WERI-Rb-1 (cell line): ENCODE measurements at places on chromosomes 13 and 19.
A peak's percentile ranks its signal among the peaks of the same experiment; 100 is the strongest.

DNA sequence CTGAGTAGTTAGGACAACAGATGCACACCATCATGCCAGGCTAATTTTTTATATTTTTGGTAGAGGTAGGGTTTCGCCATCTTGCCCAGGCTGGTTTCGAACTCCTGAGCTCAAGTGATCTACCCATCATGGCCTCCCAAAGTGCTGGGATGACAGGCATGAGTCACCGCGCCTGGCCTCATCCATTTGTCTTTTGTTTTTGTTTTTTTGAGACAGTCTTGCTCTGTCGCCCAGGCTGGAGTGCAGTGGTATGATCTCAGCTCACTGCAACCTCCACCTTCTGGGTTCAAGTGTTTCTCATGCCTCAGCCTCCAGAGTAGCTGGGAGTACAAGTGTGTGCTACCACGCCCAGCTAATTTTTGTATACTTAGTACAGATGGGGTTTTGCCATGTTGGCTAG is 57.0 kb downstream of the DNM2 start:
- DNase-seq: no peak

DNA sequence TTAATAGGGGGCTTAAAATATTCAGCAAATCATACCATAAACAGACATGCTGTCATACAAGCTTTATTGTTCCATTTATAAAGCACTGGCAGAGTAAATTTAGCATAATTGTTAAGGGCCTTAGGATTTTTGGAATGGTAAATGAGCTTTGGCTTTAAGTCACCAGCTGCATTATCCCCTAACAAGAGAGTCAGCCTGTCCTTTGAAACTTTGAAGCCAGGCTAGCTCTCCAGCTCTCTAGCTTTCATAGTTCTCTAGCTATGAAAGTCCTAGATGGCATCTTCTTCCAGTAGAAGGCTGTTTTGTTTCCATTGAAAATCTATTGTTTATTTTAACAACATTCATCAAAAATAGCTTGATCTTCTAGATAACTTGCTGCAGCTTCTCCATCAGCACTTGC is 420.8 kb upstream of the GPC6 start:
- no peak for DNase-seq

- no peak for DNase-seq
These were observed 9.4 kb upstream of the ZNF426 start for GRCh38 chr19:9547870-9548269.

- DNase-seq: no peak
These were observed 37.8 kb downstream of the SKA3 start for GRCh38 chr13:21138561-21138960.

GRCh38 chr13:42875475-42876269 is 94.3 kb downstream of the FAM216B start:
- DNase-seq: no peak

- DNase-seq: no peak
These were observed 12.0 kb downstream of the ELF1 start for GRCh38 chr13:41006978-41007743.

GRCh38 chr19:47179653-47180310 is 49.1 kb downstream of the SAE1 start:
- no peak for DNase-seq

GRCh38 chr13:97100821-97101220 is 106.5 kb upstream of the OXGR1 start:
- no peak for DNase-seq

DNA sequence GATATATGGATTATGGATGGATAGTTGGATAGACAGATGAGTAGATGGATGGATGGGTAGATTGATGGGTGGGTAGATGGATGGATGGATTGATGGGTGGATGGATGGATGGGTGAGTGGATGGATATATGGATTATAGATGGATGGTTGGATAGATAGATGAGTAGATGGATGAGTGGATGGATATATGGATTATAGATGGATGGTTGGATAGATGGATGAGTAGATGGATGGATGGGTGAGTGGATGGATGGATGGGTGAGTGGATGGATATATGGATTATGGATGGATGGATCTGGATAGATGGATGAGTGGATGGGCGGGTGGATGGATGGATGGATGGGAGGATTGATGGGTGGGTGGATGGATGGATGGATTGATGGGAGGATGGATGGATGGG is 36.4 kb upstream of the TNFAIP8L1 start:
- no peak for DNase-seq

DNA sequence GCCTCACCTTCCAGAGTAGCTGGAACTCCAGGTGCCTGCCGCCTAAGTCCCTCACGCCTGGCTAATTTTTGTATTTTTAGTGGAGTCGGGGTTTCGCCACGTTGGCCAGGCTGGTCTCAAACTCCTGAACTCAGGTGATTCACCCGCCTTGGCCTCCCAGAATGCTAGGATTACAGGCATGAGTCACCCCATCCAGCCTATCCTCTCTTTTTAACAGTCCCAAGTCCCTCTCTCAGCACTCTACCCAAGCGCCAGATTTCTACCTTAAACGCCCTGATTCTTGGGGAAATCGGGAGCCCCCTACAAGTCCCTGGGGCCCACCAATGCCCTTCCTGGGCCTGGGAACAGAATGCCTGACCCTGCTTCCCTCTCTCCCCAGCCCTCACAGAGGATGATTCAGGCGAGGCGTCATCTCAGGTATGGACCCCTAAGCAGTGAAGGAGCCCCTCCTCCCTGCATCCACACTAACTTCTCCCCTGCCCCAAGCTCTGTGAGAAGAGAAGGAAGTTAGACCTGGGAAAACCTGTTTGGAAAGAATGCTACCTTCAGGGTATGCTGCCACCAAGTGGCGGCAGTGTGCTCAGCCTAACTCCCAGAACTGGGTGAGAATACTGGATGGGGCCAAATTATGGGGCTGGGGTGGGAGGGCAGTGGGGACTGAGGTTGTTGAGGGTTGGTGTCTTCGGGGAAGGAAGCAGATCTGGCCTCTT is 20.8 kb upstream of the EBI3 start:
- peak; percentile 57 for DNase-seq

DNA sequence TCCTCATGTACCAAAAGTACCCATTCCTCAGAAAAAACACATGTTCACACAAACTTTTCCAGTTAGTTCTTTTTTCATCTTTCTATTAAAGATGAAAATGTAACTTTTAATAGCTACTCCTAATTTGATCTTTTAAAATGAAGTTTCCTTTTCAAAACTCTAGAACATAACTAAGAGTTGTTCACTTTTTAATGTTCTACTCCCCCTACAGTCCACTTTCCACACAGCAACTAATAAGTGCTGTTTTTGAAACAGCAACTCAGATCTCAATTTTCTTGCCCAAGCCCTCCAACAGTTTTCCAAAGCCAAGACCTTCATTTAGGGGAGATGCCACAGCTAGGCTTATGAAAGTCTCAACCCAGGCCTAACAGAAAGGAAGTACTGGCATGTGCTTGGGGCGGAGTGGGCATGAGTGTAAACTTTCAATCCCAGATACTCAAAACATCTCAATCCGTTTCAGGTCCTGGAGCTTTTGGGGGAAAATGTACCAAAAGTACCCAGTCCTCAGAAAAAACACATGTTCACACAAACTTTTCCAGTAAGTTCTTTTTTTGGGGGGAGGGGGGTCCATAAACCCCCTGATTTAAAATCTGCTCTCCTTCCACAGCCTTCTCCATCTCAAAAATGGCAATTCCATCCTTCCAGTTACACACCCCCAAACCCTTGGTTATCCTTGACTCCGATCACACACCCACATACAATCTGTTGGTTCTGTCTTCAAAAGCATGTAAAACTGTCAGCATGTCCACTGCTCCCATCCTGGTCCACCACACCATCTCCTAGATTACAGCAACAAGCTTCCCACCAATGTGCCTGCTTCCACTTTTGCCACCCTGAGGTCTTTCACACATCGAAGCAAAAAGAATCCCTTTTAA is 2.0 kb downstream of the FBL start:
- DNase-seq: no peak

DNA sequence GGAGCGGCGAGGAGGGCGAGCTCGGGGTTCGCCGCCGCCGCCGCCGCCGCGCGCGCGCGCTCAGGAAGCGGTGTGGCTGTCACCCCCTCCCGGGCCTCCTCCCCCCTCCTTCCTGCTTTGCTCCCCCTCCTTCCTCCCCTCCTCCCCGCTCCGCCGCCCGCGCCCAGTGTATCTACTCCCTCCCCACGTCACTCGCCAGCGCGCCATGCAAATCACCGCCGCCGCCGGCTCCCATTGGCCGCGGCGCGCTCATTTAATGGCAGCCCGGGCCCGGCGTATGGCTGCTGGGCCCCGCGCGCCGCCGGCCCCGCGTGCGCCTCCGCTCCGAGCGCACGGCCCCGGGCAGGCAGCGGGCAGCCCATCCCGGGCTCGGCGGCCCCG is 335 bp upstream of the SOX1 start:
- no peak for DNase-seq

DNA sequence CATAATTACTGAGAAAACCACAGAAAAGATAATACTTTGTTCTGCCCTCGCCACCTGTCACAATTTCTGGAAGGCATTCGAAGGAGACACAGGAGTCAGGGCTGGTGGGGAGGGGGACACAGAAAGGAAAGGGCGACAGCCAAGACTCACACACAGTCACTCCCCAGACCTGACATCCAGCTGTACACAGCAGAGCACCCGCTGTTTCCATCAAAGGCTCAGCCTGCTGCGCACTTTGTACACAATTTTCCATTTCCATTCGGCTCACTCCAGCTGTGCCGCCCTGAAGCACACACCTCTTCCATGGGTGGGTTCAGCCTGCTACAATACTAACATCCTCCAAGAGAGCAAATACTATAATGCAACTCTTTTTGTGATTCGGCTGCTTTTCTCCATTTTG is 38.0 kb downstream of the STK24 start:
- DNase-seq: no peak

GRCh38 chr13:22012686-22013085 is 341.8 kb downstream of the FGF9 start:
- DNase-seq: no peak

DNA sequence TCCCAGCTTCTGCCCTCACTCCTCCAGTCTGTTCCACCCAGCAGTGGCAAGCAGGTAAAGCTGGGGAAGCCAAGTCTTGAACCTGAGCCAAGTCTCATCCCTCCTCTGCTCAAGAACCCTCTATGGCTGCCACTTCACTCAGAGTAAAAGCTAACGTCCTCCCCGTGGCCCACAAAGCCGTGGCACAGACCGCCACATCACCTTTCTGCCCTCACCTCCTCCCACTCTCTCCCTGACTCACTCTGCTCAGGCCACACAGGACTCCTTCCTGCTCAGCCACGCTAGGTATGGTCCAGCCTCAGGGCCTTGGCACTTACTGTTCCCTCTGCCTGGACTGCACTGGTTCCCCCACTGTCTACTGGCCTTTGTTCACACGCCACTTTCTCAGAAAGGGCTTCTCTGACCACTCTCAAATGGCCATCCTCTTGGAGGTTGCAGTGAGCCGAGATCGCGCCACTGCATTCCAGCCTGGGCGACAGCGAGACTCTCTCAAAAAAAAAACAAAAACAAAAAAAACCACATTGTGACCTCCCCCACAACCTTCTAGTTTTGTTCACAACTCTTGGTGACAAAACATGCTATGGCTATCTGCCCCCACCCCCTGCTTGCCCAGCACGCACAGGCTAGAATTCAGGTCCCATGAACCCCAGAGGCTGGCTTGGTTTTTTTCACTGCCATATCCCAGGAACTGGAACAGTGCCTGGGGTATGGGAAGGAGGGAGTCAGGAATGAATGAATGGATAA is 15.8 kb downstream of the NDUFB7 start:
- DNase-seq: no peak

DNA sequence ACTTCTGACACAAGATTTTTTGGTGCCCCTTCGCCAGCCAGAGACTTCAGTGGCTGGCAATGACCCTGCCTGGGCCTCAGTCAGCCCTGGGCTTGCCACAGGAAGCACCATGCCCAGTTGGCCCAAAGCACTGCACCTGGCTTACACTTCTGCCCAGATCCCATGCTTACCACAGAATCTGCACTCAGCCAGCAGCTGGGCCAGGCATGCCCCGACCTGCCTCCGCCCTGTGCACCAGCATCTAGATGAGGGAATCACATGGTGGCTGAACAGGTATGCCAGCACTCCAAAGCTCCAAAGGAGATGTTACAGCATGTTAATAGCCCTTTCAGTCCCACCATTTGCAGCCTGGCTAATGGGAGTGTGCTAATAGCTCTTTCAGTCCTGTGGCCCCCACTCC is 690.9 kb downstream of the SLITRK6 start:
- peak; percentile 36 for DNase-seq

- DNase-seq: peak; percentile 46
These were observed 7.9 kb downstream of the MLLT1 start for GRCh38 chr19:6271721-6272410.

GRCh38 chr13:23965346-23965745 is 68.0 kb upstream of the C1QTNF9B start:
- no peak for DNase-seq

GRCh38 chr13:100440751-100441425 is 147.7 kb downstream of the GGACT start:
- no peak for DNase-seq

DNA sequence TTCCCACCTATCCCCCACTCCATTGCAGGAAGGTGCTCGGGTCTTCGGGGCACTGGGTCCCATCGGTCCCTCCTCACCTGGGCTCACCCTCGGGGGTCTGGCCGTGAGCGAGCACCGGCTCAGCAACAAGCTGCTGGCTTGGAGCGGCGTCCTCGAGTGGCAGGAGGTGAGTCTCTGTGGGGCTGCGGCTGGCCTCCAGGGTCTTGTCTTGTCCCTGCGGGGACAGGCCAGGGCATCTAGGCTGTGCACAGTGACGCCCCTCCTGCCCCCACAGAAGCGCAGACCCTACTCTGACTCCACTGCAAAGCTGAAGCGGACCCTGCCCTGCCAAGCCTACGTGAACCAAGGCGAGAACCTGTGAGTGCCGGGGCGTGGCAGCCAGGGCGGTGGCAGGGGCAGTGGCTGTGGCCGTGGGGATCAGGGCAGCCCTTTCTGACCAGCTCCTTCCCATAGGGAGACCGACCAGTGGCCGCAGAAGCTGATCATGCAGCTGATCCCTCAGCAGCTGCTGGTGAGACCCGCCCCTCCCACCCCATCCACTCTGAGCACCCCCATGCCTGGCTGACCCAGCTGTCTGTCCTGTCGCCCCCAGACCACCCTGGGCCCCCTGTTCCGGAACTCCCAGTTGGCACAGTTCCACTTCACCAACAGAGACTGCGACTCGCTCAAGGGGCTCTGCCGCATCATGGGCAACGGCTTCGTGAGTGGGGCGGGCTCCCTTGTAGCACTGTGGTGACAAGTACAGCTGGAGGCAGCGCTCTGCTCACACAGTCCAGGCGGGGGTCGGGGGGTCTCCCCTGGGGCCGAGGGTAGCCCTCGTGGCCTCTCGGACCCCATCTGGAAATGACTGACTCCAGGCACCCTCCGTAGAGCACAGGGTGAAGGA is 3.7 kb downstream of the PTOV1 start:
- no peak for DNase-seq

DNA sequence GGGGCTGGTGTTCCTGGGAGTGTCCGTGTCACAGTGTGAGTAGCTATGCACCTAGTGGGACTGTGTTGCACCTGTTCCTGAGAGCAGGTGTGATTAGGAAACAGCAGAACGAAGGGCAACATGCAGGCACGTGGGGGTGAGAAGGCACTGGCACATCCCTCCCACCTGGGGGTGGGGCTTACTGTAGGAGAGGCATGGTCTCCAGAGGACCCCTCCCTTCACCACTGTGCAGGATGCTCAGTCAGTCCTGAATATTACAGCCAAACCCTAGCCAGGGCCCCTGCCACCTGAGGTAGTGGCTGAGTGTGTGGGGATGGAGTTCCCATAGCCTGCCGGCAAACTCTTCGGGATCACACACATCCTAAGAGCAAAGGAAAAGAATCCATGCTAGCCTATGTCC is 99.2 kb downstream of the ZDHHC20 start:
- no peak for DNase-seq

- peak; percentile 63 for DNase-seq
These were observed 20.3 kb downstream of the LYL1 start for GRCh38 chr19:13082192-13083007.
